ENCODE measurements at places on chromosomes 16 and 17.

- DNase-seq = no peak
Measured at GRCh38 chr16:8552487-8553221, 37.7 kb downstream of the TMEM114 start.

DNA sequence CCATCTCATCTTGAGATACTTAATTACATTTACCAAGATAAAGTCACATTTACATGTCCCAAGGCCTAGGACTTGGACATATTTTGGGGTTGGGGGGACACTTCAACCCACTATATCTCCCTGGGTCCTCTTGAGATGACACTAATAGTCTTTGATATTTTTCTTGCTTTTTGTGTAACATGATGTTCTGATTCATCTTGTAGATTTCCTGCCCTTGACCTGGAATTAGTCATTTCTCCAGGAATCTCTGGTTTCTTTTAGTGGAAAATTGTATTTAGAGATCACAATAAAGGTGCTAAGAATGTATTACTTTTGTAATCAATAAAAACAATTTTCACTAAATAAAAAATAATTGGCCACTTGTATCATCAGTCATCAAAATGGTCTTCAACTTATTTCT, 157.3 kb downstream of the VPS53 start:
- no peak for DNase-seq

DNA sequence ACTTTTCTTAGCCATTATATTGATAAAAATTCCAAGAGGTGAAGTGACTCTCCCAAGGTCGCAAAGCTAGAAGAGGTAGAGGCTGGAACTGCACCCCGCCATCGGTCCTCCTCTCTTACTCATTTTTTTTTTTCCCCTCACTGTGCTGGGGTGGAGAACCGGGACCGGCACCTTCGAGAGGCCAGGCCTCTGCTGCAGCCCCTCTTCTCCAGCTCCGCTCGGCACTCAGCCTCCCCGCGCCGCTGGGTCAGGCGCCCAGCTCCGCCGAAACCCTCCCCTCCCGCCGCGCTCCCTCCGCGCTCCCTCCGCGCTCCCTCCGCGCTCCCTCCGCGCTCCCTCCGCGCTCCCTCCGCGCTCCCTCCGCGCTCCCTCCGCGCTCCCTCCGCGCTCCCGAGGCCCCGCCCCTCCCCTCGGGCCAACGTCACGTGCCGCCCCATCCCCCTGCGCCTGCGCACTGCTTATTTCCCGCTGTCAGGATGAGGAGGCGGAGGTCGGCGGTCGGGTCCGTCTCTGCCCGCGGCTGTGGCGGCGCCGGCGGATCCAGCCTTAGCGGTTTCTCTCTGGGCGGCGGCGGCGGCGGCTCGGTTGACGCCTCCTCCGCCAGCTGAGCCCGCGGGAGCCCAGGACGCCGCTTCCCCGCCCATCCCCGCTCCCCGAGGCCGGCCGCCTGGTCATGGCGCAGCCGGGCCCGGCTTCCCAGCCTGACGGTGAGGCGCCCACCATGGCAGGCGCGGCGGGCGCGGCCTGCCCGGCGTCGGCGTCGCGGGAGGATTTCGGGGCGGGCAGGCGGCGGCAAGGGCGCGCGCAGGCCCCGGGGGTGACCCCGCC, at the start of gene RABEP1:
Gene RABEP1, plus strand, starts transcription at position 471 of the 828 bp plus-strand sequence. Its CDS starts 203 bp downstream, at position 674.
- DNase-seq = peak; percentile 87

DNA sequence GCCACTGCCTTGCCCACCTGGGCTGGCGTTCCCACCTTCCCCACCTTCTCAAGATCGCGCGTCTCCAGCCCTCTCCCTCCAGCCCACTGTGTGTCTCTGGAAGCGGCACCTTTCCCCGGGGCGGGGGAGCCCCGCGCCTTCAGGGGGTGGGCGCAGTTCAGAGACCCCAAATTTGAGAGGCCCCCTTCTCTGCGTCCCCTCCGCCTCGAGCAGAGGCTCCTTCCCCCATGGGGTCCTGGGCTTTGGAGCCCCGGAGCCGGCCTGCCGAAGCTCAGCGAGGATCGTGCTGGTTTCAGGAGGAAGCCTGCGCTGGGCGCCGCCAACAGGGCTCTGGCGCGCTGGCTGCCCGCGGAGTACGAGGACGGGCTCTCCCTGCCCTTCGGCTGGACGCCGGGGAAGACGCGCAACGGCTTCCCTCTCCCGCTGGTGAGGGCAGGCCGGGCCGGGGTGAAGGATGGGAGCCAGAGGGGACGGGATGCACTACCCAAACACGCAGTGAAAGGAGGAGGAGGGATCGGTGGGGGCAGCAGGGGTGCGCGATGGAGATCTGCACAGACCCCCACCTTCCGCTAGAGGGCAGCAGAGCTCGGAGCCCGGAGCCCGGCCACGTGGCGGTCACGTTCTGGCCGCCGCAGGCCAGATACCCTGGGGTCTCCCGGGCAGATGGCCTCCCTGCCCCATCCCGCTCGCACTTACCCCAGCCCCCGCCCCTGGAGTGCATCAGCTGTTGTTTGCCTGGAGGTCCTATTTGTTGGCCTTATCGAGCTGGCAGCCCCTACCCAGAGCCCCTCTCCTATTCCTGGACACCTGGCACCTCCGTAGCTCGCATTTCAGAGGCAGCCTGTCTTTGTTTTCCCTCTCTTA, 11.1 kb downstream of the LPO start:
- peak; percentile 49 for DNase-seq

DNA sequence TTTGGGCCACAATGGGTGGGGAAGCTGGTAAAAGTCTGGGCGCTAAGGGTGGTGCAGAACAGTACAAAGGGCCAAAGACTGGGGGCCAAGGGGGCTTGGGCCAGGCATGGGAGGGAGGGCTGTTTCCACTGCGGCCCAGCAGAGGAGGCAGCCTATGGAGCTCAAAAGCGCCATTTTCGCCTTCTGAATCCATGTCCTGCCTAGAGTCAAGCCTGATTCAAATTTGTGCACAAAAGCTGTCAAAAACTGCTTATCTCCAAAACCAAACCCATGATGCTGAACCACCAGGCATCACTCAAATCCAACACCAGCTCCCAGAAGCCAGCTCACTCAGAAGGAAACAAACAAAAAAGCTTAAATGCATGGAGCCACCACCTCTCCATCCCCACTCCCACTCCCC, 16.0 kb downstream of the COG7 start:
- DNase-seq = no peak

- DNase-seq = no peak
Measured at GRCh38 chr16:31201582-31202413, 762 bp downstream of the PYCARD start.

Data from NCI-H2171 (cell line).